Aorta (tissue), 5 donors: ENCODE measurements at places on chromosomes 1 and 21. TPM values are rescaled to one million over a fixed set of nuclear protein-coding genes. Genes with fewer than 3 reads are reported as not detected.

DNA sequence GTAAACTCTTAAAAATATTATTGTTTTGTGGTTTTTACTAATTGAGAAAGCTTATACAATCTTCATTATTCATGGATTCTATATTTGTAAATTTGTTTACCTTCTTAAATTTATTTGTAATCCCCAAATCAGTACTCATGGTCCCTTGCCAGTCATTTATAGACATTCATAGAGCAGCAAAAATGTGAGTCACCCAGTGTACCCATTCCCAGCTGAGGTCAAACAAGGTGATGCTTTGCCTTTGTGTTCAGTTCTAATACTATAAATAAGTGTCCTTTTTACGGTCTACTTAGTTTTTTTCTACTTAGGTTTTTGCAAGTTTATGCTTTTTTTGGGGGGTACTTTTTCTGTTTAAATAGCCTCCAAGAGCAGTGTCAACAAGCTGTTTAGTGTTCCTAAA, 36.1 kb downstream of the SORT1 start:
- H3K27me3 ChIP-seq: no peaks in the 10 kb centered on the region
- H3K4me1 ChIP-seq: peaks cover 7% of the 10 kb centered on the region
- no peak for DNase-seq
- peaks cover 3% of the 10 kb centered on the region for H3K36me3 ChIP-seq
- no peak overlapping the region for H3K4me3 ChIP-seq
- H3K27ac ChIP-seq: no peak overlapping the region

DNA sequence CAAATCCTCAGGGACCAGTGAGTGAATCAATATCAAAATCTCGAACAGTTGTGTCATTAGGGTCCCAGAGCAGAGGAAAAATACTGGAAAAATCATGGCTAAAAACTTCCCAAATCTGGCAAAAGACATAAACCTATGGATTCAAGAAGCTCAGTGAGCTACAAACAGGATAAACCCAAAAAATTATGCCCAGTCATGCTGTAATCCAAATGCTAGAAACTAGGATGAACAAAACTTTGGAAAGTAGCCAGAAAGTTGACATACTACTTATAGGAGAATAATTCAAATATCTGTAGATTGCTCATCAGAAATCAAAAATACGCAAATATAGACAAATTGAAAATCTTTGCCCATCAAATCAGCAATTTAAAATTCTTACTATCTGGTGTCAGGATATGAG, 34.6 kb upstream of the ATP1A1 start:
- no peak overlapping the region for H3K4me3 ChIP-seq
- H3K36me3 ChIP-seq: no peaks in the 10 kb centered on the region
- peaks cover 3% of the 10 kb centered on the region for H3K27me3 ChIP-seq
- H3K4me1 ChIP-seq: no peaks in the 10 kb centered on the region
- H3K27ac ChIP-seq: no peak overlapping the region

GBP4 gene
- 17.7 TPM for total RNA-seq

- H3K4me3 ChIP-seq: no peak overlapping the region
- H3K27me3 ChIP-seq: no peaks in the 10 kb centered on the region
- no peak overlapping the region for H3K27ac ChIP-seq
- DNase-seq: no peak
- H3K36me3 ChIP-seq: no peaks in the 10 kb centered on the region
Measured at GRCh38 chr1:234205966-234206365, 167.3 kb upstream of the COA6 start.

CCDC27 gene
- not detected for total RNA-seq

FBXO2 gene
- total RNA-seq: 1.7 TPM

GRCh38 chr1:158013840-158014730, 20.6 kb downstream of the KIRREL1 start:
- no peaks in the 10 kb centered on the region for H3K36me3 ChIP-seq
- H3K4me1 ChIP-seq: peaks cover 10% of the 10 kb centered on the region
- H3K4me3 ChIP-seq: no peak overlapping the region
- H3K27ac ChIP-seq: peak overlapping the region; percentile 95

- no peaks in the 10 kb centered on the region for H3K36me3 ChIP-seq
- no peak overlapping the region for H3K27ac ChIP-seq
- DNase-seq: no peak
- H3K4me1 ChIP-seq: no peaks in the 10 kb centered on the region
- H3K27me3 ChIP-seq: no peaks in the 10 kb centered on the region
Measured at GRCh38 chr1:70071601-70072000, 133.8 kb downstream of the LRRC40 start.

DNA sequence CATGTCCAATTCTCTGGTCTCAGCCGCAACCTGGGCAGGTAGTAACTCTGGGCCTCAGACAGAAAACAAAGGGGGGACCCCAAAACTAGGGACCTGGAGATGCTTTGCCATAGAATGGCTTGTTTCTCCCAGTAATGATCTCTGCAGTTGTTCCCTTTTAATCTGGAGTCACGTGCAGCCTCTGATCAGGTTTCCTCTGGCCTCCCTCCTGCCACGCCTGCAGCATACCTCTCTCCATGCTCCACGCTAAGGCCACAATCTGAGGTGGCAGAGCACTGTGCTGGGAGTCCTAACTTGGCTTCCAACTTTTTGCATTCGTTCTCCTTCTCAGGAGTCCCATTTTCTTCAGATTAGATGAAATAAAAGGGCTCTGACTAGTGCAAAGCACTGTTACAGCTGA, 1.9 kb downstream of the PABPC4 start:
- H3K4me3 ChIP-seq: peak overlapping the region; percentile 99
- no peaks in the 10 kb centered on the region for H3K27me3 ChIP-seq
- H3K4me1 ChIP-seq: no peaks in the 10 kb centered on the region
- H3K36me3 ChIP-seq: peaks cover 4% of the 10 kb centered on the region
- H3K27ac ChIP-seq: no peak overlapping the region

DNA sequence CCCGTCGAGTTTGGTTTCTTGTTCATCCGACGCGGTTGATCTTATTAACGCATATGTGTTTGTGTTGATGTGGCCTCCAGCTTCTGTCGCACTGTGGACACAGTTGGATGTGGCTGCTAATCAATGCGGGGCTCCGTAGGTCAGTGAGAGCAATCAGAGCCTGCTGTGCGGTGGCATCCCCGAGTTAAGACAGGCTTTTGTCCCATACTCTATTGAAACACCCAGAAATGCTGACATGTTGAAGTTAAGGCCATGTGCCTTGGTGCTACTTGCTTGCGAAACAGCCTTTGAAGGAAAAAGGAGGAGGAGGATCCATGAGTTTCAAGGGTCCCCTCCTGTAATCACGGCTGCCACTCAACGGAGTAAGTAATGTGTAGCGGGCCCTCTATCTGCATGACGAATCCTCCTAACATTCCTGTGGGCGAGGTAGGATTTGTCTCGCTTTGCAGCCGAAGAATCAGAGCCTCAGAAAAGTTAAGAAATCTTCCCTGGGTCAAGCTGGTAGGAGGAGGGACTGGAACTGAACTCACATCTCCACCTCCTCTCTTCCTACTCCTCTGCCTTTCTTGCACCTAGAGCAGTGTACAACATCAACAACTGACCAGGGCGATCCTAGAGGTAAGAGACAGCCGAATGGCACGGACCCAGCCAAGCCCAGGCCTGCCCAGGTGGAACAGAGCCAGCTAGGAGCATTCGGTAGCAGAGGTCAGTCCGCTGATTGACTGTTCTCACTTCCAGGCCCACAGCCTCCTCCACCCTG, 19.5 kb downstream of the PDE9A start:
- no peaks in the 10 kb centered on the region for H3K4me1 ChIP-seq
- H3K4me3 ChIP-seq: no peak overlapping the region
- no peak overlapping the region for H3K27ac ChIP-seq
- no peak for DNase-seq

DNA sequence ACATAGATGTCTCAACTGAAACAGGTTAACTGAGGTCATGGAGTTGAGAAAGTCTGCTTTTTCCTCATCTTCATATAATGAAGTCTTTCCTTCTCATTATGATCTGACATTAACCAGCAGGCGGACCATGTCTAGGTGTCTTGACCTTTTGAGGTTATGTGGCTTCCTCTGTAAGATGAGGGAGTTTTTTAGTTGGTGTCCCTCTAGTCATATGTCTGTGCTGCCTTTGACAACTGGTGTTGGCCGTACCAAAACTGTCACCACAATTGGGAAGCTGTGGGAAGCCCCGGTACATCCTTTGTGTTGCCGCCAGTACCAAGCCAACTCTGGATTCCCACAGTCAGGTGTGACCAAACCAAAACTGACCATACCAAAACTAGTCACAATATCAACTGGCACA, 105.1 kb downstream of the PBX1 start:
- H3K36me3 ChIP-seq: no peaks in the 10 kb centered on the region
- H3K27ac ChIP-seq: no peak overlapping the region
- no peak overlapping the region for H3K4me3 ChIP-seq
- no peaks in the 10 kb centered on the region for H3K27me3 ChIP-seq

XCL1 gene
- total RNA-seq: 0.26 TPM

GRCh38 chr1:3614755-3615742, 3.7 kb upstream of the MEGF6 start:
- no peak overlapping the region for H3K27ac ChIP-seq
- no peak overlapping the region for H3K4me3 ChIP-seq
- H3K4me1 ChIP-seq: no peaks in the 10 kb centered on the region
- DNase-seq: no peak
- H3K27me3 ChIP-seq: no peaks in the 10 kb centered on the region
- no peaks in the 10 kb centered on the region for H3K36me3 ChIP-seq

DNA sequence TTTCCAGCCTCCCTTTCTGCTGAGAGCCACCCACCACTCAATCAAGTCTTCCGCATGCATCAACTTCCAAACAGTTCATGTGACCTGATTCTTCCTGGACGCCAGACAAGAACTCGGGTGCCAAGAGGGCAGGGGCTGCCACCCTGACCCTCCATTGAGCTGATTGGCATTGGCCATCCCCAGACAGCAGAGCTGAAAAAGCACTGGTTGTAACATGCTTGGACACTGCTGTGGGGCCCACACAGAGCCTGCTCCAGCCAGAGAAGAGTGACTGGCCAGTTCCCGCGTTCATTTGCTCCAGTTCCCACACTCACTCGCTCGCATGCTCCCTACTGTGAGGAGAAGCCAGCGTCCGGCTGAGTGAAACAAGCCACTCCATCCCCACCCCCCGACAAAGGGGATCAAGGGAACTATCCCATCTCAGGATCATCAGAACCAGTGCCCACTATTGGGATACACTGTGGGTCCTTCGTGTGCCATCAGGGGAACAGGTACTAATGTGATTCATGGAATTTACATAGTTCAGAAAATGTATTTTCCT, 420.3 kb downstream of the NPHP4 start:
- DNase-seq: no peak
- H3K4me1 ChIP-seq: no peaks in the 10 kb centered on the region
- H3K36me3 ChIP-seq: no peaks in the 10 kb centered on the region
- no peak overlapping the region for H3K27ac ChIP-seq
- no peaks in the 10 kb centered on the region for H3K27me3 ChIP-seq

RIIAD1 gene
- total RNA-seq: not detected

DNA sequence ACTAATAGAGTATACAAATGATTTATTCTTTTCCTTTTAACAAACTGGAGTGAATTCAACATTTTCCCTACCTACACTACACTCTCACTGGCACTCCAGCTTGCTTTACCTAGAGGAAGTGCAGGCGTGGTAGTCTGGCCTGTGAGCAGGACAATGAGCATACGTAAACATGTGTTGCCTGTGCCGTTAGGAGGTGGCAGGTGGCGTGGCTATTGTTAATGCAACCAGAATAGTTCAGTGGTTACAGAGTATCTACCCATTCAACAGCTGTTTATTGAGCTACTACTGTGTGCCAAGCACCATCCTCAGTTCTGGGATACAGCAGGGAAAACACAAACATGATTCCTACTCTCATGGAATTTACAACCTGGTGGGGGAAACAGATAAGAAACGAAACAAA, 299.7 kb upstream of the KAZN start:
- no peak for DNase-seq
- no peaks in the 10 kb centered on the region for H3K4me1 ChIP-seq
- H3K36me3 ChIP-seq: no peaks in the 10 kb centered on the region
- H3K4me3 ChIP-seq: no peak overlapping the region
- peaks cover 2% of the 10 kb centered on the region for H3K27me3 ChIP-seq

MROH9 gene
- total RNA-seq: 0.39 TPM

GRCh38 chr1:159014851-159015250, 5.1 kb downstream of the IFI16 start:
- H3K27me3 ChIP-seq: no peaks in the 10 kb centered on the region
- peaks cover 4% of the 10 kb centered on the region for H3K36me3 ChIP-seq
- H3K4me3 ChIP-seq: no peak overlapping the region
- DNase-seq: no peak
- H3K27ac ChIP-seq: no peak overlapping the region

- H3K4me1 ChIP-seq: peaks cover 4% of the 10 kb centered on the region
- no peaks in the 10 kb centered on the region for H3K27me3 ChIP-seq
- no peak for DNase-seq
- no peak overlapping the region for H3K27ac ChIP-seq
Measured at GRCh38 chr1:44050261-44050660, 19.0 kb upstream of the SLC6A9 start.

MRTO4 gene
- 13.0 TPM for total RNA-seq

P3H1 gene
- 54.6 TPM for total RNA-seq

DNA sequence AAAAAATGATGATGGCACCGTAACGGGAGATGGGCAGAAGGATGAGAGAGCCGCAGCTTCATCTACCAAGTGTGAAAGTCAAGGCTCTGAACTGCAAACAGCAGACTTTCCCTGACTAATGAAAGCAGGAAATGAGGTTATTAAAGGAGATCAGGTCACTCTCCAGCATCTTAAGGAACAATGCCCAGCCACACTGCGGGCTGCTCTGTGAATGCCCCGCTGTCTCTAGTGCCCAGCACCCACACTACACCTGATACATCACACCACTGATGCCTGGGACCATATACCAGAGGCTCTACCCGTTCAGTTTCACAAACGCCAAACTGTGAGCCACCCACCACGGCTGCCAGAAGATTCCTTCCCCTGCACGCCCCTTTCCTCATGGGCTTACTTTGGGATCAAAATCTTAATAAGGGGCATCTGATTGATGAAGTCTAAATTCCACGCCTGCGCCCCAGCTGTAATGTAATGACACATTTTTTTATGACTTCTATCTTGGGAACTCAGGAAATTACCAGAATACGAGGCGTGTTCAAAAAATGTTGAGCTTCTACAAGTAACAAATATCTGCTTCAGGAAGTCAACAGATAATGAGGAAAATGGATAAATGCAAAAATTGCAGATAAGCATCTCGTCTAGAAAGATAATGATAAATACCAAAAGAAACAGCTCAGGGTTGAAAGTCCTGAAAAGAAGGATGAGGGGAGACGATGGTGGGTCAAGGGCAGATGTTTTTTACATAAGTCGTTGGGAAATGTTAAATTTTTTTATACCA, 72.0 kb downstream of the MIS18A start:
- DNase-seq: no peak
- no peaks in the 10 kb centered on the region for H3K36me3 ChIP-seq
- H3K4me1 ChIP-seq: no peaks in the 10 kb centered on the region

APCS gene
- total RNA-seq: not detected

CASQ1 gene
- total RNA-seq: 1.6 TPM

LHX4 gene
- total RNA-seq: not detected

AVPR1B gene
- total RNA-seq: not detected

GRCh38 chr1:174448974-174449373, 1.2 kb downstream of the GPR52 start:
- H3K4me1 ChIP-seq: no peaks in the 10 kb centered on the region
- H3K4me3 ChIP-seq: no peak overlapping the region
- no peaks in the 10 kb centered on the region for H3K36me3 ChIP-seq
- H3K27ac ChIP-seq: no peak overlapping the region
